ENCODE measurements at places on chromosomes 3 and 15.

DNA sequence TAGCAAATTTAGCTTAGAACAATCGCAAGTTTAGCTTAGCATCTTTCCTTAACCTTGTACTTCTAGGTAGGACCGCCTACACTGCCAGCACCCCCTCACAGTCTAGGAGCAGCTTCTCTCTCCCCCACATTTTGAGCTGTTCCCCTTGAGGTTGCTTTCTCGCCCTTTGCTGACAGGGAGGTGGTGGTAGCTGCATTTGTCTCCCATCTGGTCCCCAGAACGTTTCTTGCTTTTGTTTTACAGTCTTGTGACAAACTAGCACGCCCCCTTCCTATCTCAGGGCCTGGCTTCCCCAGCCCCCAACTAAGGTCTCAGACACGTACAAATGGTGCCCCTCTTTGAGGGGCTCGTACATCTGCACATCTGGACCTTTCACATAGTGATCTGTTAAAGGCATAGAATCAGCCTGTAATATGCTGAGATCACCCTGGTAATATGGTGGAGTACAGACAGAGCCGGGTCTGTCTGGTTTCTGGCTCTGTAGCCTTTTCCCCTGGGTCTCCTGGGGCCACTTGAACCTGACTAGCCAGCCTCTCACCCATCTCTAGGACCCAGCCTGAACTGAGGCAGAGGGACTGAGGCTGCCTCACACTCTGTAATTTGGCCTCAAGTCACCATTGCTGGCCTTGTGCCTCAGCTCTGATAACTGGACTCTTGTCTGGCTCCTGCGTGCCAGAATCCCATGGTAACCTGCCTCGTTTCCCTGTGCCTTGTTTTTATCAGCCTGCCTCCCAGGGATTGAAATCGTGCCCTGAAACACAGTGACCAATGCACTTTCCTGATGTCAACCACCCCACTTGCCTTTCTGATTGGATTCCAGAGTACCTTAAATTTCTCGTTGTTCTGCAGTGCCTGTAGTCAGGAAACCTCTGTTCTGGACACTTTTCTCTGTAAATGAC lies 27.7 kb downstream of the CRTC3 start:
- DNase-seq, result peak; percentile 95

- no peak for DNase-seq
These were observed 72.7 kb upstream of the TAMM41 start for GRCh38 chr3:11919390-11919789.

- no peak for DNase-seq
These were observed 15.6 kb upstream of the ARPP19 start for GRCh38 chr15:52584414-52584813.

GRCh38 chr15:27645672-27646071 lies 453.4 kb downstream of the OCA2 start:
- DNase-seq, result no peak
